ENCODE measurements at places on chromosomes 11 and 22.

GRCh38 chr11:19480540-19480939, 232.1 kb upstream of the NAV2 start:
- DNase-seq: no peak

- no peak for DNase-seq
Measured at GRCh38 chr11:133835593-133836548, 9.4 kb downstream of the SPATA19 start.

DNA sequence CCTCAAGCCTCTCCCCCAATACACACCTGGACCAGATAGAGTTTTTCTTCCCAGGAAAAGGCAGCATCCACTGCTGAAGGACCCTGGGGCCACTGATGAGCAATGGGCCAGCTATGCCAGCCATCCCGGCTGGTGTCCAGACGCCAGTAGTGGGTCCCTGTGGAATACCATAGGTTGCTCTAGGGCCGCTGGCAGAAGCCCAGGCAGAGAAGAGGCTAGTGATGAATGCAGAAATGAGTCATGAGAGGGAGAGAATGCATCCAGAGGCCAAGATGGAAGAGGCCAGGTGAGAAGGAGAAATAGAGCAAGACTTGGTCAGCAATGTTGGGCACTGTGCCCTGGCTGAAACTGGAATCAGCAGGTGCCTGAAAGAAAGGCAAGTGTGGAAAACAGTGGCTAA, 8.9 kb downstream of the HPX start:
- DNase-seq: no peak

- no peak for DNase-seq
Measured at GRCh38 chr11:35964841-35965240, 21.0 kb downstream of the LDLRAD3 start.

DNA sequence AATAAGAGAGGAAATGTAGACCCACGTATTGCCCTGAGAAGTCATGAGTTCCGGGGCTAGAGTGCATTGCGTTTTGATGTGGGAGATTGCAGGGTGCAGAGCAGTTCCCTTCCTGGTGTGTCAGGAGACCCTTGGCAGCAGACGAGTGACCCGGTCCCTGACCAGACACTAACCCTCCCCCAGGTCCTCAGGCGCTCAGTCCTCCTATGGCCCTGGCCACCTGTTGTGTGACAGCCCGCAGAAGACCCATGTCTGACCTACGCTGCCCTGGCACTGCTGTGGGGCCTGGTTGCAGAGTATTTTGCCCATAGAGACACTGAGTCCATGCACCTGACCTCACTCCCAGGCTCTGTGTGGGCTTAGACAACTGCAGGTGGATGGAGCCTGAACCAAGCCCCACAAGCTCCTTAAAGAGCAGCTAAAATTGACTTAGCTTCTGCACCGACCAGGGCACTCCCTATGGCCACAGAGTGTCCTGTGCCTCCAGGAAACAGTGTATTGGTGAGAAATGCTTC, 833.8 kb downstream of the TBC1D22A start:
- DNase-seq: no peak

GRCh38 chr11:77968337-77968736, 26.1 kb downstream of the INTS4 start:
- no peak for DNase-seq

- no peak for DNase-seq
Measured at GRCh38 chr11:112533682-112534081, 273.0 kb upstream of the PLET1 start.

DNA sequence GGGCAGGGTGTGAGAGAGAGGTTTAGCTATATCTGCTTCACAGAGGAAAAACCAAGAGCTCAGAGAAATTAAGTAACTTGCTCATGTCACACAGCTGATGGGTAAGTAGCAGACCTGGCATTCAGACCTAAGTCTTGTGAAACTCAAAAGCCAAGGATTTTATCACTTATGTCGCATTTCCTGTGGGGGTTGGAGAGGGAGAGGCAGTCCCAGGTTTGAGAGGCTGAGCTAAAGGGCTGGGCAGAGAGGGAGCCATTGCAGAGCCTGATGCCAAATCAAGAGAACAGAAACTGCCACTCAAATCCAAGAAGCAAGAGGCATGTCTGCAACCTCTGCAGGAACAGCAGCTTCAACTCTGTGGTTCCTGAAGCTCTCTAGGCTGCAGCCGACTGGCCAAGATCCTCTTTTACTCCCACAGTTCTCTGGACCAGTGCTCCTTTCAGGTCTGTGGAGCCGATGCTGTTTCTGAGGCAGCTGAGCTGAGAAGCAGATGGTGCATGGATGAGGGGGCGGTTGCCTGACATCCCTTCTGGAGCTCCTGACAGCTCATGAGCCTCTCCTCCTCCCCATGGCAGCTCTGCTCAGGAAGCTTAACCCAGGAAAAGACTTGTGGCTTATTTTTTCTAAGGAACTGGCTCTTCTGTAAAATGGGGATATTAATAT, 47.6 kb upstream of the NAV2 start:
- DNase-seq: no peak

- no peak for DNase-seq
Measured at GRCh38 chr11:28738549-28738948, 630.4 kb downstream of the METTL15 start.

DNA sequence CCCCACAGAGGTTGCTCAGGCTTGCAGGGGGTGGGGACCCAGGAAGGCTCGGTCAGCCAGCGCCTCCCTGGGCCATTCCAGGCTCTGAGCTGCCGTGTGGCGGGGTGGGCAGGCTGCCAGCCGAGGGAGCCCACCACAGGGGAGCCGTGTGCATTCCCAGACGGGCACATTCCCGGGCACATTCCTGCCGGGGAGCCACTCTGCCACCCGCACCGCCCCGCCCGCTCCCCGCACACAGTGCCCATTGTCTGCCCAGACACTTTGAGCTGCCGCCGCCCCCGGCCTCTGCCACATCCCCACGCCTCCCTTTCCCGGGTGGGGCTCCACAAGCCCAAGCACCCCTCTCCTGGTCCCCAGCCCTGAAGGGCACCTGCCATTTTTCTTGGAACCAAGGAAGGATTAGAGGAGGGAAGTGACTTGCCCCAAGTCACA, 27.4 kb downstream of the RPL3 start:
- DNase-seq: no peak

GRCh38 chr11:130582981-130583380, 134.5 kb downstream of the ADAMTS15 start:
- no peak for DNase-seq

GRCh38 chr11:133953547-133953946, 3.2 kb downstream of the IGSF9B start:
- no peak for DNase-seq

GRCh38 chr11:2929531-2929949, 320 bp upstream of the PHLDA2 start:
- DNase-seq: no peak

GRCh38 chr11:36509201-36509639, 852 bp downstream of the TRAF6 start:
- no peak for DNase-seq

GRCh38 chr11:129643031-129643721, 172.5 kb upstream of the TMEM45B start:
- no peak for DNase-seq

- no peak for DNase-seq
Measured at GRCh38 chr11:76392870-76393269, 11.7 kb downstream of the GVQW3 start.

GRCh38 chr11:32890843-32891656, 1.6 kb upstream of the QSER1 start:
- DNase-seq: no peak

DNA sequence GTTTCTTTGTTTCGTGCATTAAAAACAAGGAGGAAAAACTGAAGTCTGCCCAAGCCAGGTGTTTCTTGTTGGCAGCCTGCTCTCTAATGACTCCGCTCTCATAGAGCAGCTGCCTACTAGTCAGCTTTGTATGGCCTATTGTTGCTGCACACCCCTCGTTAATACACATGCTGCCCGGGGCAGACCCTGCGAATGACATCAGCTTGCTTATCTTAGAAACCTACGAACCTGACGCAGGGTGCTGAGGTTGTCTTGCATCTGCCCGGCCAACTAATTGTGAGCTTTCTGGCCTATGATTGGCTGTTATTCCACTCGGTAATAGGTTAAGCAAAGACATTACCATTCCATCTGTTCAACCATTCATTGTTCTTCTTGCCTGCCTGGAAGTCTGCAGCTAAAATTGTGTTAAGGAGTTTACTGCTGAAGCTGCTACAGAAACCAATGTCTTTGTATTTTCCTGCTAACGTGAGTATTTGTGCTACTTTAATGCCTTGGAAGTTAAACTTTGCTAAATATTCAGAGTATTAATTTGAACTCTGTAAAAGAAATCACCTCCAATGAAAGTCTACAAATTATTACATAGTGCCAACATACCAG, 37.5 kb downstream of the ZC3H12C start:
- no peak for DNase-seq

- no peak for DNase-seq
Measured at GRCh38 chr11:35303596-35304385, 115.6 kb downstream of the SLC1A2 start.

- no peak for DNase-seq
Measured at GRCh38 chr11:16512899-16513241, 156.5 kb upstream of the SOX6 start.

DNA sequence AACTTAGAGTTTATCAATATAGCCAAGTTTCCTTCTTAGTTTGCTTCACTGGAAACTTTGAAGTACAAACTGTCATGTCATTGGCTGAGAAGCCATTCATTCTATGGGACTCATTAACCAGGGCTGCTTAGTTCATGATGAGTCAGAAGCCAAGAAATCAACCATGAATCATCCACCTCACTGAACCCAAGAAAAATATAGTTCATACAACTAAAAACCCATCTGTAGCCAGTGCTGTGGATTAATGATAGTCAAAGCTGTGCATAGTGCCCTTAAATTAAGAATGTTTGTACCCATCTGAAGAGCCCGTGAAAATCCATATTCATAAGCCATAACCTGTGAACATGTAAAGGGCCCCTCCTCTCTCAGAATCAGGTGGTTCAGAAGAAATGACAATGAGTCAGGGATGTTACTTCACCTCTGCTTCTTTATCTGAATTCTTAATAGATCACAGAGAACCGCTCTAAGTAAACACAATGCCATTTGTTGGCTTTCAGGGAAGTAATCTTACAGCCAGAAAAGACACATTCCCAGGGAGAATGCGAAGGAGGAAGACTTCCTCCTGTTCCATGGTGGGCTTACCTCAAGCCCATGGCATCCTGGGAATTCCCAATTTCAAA, 25.4 kb downstream of the MMP20 start:
- no peak for DNase-seq

GRCh38 chr22:50272044-50272802, 2.0 kb upstream of the MAPK11 start:
- no peak for DNase-seq

- no peak for DNase-seq
Measured at GRCh38 chr11:124109377-124109776, 5.9 kb upstream of the VWA5A start.

GRCh38 chr11:67060111-67060522, 3.5 kb downstream of the RHOD start:
- no peak for DNase-seq

GRCh38 chr22:48239461-48240147, 1477.2 kb downstream of the TBC1D22A start:
- no peak for DNase-seq

DNA sequence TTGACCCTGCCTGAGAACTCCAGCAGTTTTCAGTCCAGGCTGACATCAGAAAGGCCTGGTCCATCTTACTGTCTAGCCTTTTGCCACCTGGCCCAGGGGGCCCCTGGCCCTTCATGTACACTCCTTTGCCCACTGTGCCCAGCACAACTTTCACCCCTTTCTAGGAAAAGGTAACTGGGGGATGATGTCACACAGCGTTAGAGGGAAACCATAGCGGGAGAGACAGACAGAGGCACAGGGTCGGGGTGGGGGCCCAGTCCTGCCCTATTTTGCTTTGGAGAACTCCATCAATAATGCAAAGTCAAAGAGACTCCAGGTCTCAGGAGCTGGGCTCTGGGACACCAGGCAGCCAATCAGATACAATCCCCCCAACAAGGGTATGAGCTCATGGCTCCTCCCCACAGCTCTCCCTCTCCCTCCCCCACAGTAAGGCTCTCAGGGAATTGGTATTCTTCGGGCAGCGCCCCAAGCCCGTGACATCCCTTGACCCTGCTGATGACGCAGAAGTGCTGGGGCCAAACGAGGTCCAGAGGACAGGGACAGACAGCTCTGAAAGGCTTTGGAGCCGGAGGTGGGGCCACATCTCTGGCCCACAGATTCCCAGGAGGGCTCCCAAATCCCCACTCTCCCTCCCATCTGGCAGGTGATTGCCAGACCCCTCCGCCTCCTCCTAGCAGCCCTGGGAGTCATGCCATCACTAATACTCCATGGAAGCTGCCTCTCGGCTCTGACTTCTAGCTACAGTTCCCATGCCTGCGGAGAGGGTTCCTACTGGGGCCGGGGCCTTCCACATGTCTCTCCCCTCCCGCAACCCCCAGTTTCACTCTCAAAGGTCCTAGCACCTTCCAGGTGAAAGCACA, 5.9 kb downstream of the USP2 start:
- DNase-seq: no peak

DNA sequence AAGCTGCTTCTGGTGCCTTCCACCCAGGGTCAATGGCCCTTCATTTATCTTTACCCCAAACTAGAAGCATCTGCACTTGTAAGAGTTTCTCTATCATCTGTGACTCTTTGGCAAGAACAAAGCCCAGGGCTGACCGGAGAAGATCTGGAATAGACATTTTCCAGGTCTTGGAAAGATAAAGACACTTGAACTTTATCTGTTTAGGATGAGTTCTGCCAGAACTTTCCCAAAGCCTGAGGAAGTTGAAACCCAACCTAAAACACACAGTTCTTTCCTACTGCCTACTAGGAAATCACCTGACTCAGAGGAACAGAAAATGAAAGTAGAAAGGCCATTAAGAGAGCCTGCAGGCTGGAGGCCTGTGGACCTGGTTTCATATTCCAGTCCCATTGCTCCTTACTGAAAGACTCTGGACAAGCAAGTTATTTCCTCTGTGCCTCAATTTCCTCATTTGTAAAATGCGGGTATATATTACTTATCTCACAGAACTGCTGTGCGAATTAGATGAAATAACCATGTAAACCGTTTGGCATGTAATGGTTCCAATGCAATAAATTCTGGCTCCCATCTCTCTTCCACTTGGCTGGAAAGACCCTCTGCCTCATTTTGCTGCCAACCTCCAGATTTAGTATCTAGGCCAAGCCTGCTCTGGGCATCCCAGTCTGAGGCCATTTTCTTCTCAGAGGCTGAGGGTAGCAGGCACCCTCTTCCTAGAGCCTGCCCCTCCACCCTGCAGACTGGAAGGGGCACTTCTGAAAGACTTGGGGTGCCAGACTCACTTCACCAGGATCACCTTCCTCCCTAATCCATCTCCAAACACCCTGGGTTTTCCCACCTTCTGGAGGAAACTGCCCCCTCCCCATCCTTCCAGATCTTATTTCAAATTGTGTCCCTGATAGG, 1.2 kb downstream of the UBE2L6 start:
- DNase-seq: no peak

- no peak for DNase-seq
Measured at GRCh38 chr22:24841261-24841660, 35.2 kb downstream of the SGSM1 start.

DNA sequence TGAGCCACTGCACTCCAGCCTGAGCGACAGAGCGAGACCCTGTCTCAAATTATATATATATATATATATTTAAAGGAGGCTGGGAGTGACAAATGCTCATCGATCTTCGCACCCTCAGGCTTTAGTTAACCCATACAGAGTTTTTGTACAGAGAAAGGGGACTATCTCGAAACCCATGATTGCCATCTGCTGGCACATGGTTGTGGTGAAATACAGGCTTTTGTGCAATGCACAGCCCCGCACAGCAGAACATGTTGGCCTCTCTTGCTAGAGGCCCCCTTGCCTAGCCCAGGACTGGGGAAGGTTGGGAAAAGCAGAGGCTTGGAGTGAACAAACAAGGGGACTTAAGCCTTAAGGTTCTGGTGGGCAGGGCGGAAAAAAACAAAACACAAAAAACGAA, 3.6 kb downstream of the MYBPC3 start:
- DNase-seq: no peak

Data from cortex of kidney (tissue), 1 donor.